WTC11 (cell line): ENCODE measurements at places on chromosomes 16 and 17. TPM values are rescaled to one million over a fixed set of nuclear protein-coding genes. Genes with fewer than 3 reads are reported as not detected.

The SLC47A2 gene
- total RNA-seq: not detected in 3 replicates

The EFCAB5 gene
- total RNA-seq: 0.32 to 0.59 TPM (median 0.55 TPM) in 3 replicates

DNA sequence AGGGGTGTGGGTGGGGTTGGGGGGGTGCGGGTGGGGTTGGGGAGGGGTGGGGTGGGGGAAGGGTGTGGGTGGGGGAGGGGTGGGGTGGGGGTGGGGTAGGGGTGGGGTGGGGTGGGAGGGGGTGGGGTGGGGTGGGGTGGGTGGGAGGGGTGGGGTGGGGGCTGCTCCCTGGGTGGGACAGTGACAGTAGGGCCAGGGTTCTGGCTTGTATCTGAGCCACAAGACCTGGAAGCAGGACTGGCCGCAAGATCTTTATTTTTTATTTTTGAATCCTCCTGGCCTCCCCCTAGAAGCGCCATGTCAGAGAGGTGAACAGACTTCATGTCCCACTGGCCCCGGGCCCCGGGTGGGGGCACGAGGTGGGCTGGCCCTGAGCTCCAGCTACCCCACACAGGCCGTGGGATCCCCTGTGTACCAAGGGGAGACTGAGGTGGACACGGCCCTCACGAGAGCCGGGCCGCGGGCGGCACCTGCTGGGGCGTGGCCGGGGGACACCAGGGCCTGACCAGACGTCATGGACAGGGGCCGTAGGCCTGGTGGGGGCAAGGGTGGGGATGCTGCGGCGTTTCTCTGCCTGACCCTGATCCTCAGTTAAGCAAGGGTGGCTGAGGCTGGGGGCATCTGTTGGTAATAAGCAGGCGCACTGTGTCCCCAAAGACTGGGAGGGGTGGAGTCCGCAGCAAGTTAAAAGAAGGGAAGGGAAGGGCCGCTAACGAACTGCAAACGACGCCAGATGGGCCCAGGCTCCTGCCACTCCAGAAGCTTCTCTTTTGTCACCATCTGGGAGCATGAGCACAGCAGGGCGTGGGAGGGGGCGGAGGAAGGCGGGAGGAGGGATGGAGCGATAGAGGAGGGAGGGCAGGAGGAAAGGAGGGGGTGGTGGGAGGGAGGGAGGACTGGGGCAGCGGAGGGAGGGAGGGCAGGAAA, 22.3 kb upstream of the PABPN1L start:
- H3K4me1 ChIP-seq: no peaks in the 10 kb centered on the region
- no peak overlapping the region for H3K4me3 ChIP-seq
- no peaks in the 10 kb centered on the region for H3K36me3 ChIP-seq
- DNase-seq: no peak
- H3K27me3 ChIP-seq: peaks cover 2% of the 10 kb centered on the region; the same call in 1 of the 2 replicates

DNA sequence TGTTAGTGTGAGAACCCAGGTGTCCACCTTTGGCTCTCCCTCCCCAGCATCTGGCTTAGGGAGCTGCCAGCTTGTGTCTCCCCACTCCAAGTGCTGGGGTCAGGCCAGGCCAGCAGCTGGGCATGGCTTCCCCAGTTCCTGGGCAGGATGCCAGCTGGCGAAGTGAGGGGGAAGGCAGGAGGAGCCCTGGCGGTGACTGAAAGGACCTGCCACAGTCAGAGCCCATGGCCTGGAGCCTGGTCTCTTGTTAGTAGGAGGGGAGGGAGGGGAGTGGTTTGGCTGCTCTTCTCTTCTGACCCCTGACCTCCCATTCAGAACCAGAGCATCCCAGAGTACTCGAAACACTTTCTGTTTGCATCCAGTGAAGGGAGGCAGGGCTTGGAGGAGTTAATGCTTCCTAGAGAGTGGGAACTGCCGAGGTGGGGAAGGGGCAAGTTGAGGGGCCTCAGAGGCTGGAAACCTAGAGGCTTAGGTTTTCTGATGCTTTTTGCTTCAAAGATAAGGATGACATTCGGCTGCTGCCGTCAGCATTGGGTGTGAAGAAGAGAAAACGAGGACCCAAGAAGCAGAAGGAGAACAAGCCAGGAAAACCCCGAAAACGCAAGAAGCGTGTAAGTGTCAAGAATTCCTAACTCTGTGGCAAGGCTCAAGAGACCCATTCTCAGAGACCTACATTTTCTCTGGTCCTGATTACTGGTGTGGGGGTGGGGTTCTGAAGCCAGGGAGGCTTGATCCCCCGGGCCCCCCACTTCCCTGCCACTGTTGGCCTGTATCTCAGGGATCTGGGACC, 772 bp downstream of the CHD3 start:
- peak; percentile 55 for DNase-seq
- peaks cover 3% of the 10 kb centered on the region; the same call in 1 of the 2 replicates for H3K36me3 ChIP-seq
- no peak overlapping the region for H3K4me3 ChIP-seq
- no peak overlapping the region for H3K27ac ChIP-seq

DNA sequence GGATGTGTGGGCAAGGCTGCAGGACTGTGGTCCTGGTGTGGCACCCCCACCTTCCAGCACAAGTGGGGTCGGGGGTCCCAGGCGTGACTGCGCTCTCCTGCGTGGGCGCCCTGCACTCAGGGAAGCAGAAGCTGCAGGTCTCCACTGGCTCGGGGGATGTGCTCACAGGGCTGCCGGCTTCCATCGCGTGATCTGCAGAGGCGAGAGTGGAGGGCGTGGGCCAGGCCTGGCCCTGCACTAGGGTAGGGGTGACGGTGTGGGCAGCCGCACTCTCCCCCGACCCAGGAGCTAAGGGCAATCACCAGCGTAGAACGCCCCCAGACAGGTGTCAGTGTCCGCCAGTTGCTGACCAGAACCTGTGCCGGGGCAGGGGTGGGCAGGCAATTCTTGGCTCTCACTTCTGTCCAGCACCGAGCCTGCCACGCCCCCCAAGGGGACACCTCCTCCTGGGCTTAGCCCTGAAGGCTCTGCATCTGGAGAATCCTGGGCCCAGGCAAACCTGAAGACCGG, 32.3 kb downstream of the TNFRSF13B start:
- H3K36me3 ChIP-seq: no peaks in the 10 kb centered on the region
- DNase-seq: peak; percentile 15
- H3K27me3 ChIP-seq: no peaks in the 10 kb centered on the region
- no peak overlapping the region for H3K27ac ChIP-seq
- no peak overlapping the region for H3K4me3 ChIP-seq

GRCh38 chr17:77002103-77003045, 134.2 kb downstream of the MGAT5B start:
- DNase-seq: no peak
- H3K27ac ChIP-seq: no peak overlapping the region
- H3K4me3 ChIP-seq: no peak overlapping the region
- H3K27me3 ChIP-seq: no peaks in the 10 kb centered on the region
- no peaks in the 10 kb centered on the region for H3K36me3 ChIP-seq

GRCh38 chr17:31832746-31833145, 26.3 kb downstream of the COPRS start:
- H3K4me1 ChIP-seq: no peaks in the 10 kb centered on the region
- no peak overlapping the region for H3K27ac ChIP-seq
- no peak overlapping the region for H3K4me3 ChIP-seq
